ENCODE measurements at places on chromosomes 4 and X.

DNA sequence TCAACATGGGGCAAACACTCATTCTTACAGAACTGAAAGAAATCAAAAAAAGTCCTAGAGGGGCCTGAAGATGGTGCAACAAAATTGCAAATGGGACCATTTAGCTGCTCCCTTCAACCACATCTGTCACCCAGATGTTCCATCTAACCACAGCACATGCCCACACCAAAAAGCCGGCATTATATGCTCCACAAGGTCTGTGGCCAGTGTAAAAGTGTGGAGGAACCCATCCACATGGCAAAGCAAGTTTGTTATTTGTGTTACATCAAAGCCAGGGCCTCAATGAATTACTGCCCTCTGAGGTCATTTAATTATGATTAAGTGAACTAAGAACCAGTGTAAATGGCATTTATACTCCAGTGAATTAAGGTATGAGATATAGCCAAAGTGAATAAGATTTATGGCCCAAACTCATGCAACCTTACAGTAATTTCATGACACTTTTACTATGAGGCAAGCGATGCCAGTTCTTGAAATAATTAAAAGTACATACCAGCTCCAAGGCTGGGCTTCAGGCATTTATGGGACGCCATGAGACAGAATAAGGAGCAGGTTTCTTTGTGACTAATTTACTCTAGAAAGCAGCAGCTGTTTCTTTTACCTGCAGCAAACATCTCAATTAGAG lies 48.7 kb upstream of the FGF16 start:
- DNase-seq = no peak

DNA sequence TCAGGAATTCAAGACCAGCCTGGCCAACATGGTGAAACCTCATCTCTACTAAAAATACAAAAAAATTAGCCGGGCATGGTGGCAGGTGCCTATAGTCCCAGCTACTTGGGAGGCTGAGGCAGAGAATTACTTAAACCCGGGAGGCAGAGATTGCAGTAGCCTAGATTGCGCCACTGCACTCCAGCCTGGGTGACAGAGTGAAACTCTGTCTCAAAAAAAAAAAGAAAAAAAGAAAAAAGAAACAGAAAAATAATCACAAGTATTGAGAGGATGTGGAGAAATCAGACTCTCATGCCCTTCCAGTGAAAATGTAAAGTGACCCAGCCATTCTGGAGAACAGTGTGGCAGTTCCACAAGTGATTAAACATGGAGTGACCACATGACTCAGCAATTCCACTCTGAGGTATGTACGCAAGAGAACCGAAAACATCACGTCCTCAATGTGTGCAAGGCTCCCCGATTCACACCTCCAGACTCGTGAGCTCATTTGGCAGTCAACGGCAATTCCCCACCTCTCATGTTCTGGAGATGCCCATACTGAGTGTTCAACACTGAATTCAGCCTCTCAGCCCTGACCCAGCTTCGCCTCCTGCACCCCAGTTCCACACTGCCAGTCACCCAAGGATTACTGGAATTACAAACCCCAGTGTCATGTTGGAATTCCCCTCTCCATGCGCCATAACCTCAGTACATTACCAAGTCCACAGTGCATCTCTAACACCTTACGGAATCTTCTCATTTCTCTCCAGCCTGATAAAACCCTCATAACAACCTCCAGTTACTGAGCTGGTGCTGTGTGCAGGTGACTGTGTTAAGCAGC lies 21.1 kb downstream of the ACOX3 start:
- no peak for DNase-seq

DNA sequence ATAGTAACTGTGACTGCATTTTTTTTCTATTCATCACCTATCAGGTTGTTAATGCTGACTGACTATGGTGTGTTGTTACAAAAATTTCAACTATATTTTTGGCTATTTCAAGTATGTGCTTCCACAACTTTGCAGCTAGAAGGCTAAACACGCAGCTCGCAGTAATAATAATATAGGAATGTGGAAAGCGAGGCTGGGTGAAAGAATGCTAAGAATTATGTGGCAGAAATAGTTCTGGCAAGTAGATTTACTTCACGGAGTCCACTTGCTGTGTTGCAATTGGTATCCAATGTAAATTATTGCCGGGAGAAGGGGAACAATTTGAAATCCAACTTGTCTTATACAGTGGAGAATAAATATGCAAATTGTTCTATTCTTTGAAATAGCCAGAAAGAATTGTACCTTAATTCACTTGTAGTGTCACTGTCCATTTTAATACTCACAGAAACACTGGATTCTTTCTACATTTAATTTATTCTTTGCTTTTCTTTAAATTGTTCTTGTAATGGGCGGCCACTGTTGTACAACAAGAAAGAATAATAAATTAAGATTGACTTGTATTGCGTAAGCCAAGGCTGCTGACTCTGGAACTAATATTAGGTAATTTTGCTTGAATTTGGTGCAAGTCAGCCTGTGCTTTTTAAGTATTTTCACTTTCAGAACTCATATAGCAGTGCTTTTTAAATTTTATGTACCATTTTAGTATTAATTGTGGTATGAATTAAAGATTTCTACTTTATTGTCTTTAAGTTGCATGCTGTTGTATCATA lies 154.9 kb downstream of the FRMPD4 start:
- no peak for DNase-seq

DNA sequence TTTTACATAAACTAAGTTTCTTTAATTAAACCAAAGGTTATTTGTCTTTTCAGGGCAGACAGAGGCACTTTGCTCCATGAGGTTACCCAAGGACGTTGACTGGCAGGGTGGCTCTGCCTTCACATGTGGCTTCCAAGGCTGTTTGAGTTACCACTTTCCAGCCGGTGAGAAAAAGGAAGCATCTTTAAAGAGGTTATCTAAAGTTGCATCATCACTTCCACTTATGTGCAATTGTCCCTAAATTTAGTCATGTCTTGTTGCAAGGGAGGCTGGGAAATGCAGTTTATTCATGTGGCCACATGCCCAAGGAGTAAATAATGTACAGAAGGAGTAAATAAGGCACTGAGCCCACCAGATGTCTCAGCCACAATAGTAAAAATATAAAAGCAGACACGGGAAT lies 29.0 kb upstream of the RAP1GDS1 start:
- DNase-seq = no peak

DNA sequence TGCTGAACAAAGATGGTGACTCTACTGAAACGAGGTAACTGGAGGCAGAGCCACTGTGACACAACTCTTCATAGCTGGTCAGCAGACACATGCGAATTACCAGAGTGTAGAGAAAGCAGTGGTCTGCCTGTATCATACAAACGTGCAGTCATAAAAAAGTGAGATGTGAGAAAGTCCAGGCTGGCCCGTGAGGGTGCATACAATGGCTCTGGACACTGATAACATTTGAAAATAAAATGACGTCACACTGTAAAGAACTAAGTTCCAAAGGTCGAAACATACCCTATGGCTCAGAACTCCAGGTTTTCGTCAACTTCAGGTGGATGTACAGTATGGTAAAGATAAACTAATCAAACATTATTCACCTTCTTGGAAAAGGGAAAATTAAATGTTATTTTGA lies 95.7 kb downstream of the SHISA3 start:
- no peak for DNase-seq

DNA sequence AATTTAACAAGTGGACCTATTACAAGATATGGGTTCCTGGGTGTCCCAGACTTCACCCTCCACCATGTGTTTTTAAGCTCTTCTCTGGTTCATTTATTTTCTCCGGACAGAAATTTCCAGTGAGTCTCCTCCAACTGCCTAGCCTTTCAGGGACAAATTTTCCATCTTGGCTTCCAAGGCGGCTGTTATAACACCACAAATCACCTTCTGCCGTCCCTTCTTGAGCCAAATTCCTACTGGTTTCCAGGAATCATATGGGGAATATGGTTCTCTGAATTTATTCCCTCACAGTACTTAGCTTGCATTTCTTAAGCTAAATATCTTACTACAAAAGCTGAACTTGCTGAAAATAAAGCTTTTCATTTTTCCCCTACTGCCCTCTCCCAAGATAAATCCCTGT lies 18.8 kb downstream of the NEXMIF start:
- DNase-seq = no peak
